ENCODE measurements at places on chromosomes 4 and X. TPM values are rescaled to one million over a fixed set of nuclear protein-coding genes. Genes with fewer than 3 reads are reported as not detected.

SAT1 gene
- 41.7 TPM for polyA plus RNA-seq

GRIA2 gene
- polyA plus RNA-seq: 9.9 TPM

KIAA1210 gene
- polyA plus RNA-seq: 0.24 TPM

IL2RG gene
- 2.3 TPM for polyA plus RNA-seq

CENPVL2 gene
- polyA plus RNA-seq: not detected

MAGEC2 gene
- polyA plus RNA-seq: not detected

NDUFB11 gene
- polyA plus RNA-seq: 85.1 TPM

GAGE12E gene
- not detected for polyA plus RNA-seq

UGT2B11 gene
- not detected for polyA plus RNA-seq

DNAAF6 gene
- not detected for polyA plus RNA-seq

KLHL2 gene
- polyA plus RNA-seq: 9.5 TPM

JADE3 gene
- polyA plus RNA-seq: 6.0 TPM

INTS6L gene
- polyA plus RNA-seq: 9.4 TPM

MAGEA8 gene
- polyA plus RNA-seq: 0.41 TPM

JCHAIN gene
- polyA plus RNA-seq: 1.0 TPM

TRPC3 gene
- 1.2 TPM for polyA plus RNA-seq

SSX2 gene
- not detected for polyA plus RNA-seq

KDR gene
- 34.9 TPM for polyA plus RNA-seq

CNGA2 gene
- not detected for polyA plus RNA-seq

EFNB1 gene
- 51.0 TPM for polyA plus RNA-seq

DIAPH2 gene
- polyA plus RNA-seq: 11.5 TPM

DCHS2 gene
- 12.8 TPM for polyA plus RNA-seq

NALF2 gene
- polyA plus RNA-seq: 1.3 TPM

PRDM5 gene
- 10.2 TPM for polyA plus RNA-seq

HELQ gene
- 17.9 TPM for polyA plus RNA-seq

ADAMTS3 gene
- 3.6 TPM for polyA plus RNA-seq

MAGEH1 gene
- polyA plus RNA-seq: 44.3 TPM

SYTL5 gene
- 0.15 TPM for polyA plus RNA-seq

DOK7 gene
- polyA plus RNA-seq: 13.0 TPM

MAML3 gene
- polyA plus RNA-seq: 6.1 TPM

MGAT4D gene
- polyA plus RNA-seq: not detected

FUNDC1 gene
- 15.6 TPM for polyA plus RNA-seq

MAOB gene
- polyA plus RNA-seq: 0.74 TPM

TMPRSS11D gene
- 0.17 TPM for polyA plus RNA-seq

TMSB15C gene
- polyA plus RNA-seq: 3.9 TPM

MAGEB1 gene
- 0.12 TPM for polyA plus RNA-seq

TEC gene
- polyA plus RNA-seq: 0.60 TPM

RNF212 gene
- polyA plus RNA-seq: 3.2 TPM

SSX2B gene
- not detected for polyA plus RNA-seq

PNMA3 gene
- 1.9 TPM for polyA plus RNA-seq

GLRB gene
- polyA plus RNA-seq: 6.0 TPM

ADH1B gene
- 26.1 TPM for polyA plus RNA-seq

GPRASP3 gene
- polyA plus RNA-seq: 7.5 TPM

SSX4 gene
- not detected for polyA plus RNA-seq

MXRA5 gene
- 105 TPM for polyA plus RNA-seq

SATL1 gene
- 0.62 TPM for polyA plus RNA-seq

VCX3B gene
- 0.53 TPM for polyA plus RNA-seq

PNCK gene
- 2.9 TPM for polyA plus RNA-seq

PPP3CA gene
- polyA plus RNA-seq: 31.1 TPM

F8A1 gene
- 8.0 TPM for polyA plus RNA-seq

TKTL1 gene
- polyA plus RNA-seq: not detected

PABPC1L2A gene
- polyA plus RNA-seq: not detected
